AML-193 (cell line): ENCODE measurements at places on chromosomes 5 and 9.

- no peak for DNase-seq
Observed at GRCh38 chr5:77697692-77698091, 59.2 kb upstream of the OTP start.

DNA sequence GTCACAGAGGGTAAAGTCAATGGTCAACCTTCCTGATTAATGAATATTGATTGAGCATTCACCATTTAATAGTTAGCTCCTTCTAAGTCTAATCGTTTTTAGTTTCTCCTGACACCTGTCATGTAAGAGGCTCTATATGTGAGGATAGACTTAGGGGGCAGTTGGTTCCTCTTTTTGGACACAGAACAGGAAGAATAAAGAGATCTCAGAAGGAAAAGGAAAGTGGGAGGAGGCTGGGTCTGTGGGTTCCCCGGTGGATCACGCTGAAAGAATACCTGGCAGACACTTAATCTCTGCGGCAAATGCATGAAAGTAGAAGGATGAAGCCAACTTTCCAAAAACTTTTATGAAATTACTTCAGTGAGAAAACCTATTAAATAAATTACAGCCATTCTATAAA lies 98.4 kb downstream of the PDE4D start:
- DNase-seq: no peak

- DNase-seq: no peak
Observed at GRCh38 chr5:62168506-62169281, 137.3 kb upstream of the KIF2A start.

GRCh38 chr5:4007001-4007400 lies 411.4 kb downstream of the IRX1 start:
- DNase-seq: no peak

DNA sequence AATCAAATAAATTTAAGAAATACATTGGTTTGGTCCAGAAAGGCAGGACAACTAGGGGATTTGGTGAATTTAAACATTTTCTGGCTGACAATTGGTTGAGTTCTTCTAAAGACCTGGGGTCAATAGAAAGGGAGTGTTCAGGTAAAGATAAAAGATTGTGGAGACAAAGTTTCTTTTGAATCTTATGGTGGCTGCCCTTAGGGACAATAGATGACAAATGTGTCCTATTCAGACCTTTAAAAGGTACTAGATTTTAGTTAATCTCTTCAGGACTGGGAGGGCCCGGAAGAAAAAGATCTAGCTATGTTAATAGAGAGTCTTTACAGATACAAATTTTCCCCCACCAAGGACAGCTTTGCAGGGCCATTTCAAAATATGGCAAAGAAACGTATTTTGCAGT lies 35.9 kb downstream of the PLEKHG4B start:
- no peak for DNase-seq

DNA sequence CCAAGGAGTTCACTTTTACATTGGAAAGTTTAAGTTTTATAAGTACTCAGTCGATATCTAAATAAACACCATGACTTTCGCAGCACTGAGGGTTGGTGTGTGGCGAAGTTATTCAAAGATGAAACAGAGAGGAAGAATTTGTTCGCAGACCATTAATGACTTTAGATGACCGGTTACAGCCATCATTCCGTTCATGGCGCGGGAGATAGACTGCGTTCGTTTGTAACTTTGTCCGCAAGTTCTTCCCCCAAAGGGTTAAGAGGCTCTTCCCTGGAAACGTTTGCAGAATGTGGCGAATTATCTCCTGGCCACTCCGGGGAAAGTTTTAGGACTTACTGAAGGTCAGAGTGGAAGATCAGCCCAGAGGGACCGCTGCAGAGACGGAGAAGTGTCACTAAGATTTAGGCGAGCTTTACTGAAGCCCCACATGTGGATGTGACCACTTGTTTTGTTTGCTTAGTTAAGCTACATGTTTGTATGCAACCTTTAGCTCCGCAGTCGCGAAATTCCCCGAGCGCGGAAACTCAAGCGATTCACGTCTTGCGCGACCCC lies 2.2 kb upstream of the FOXD1 start:
- DNase-seq: no peak

GRCh38 chr5:30765227-30765626 lies 428.3 kb upstream of the CDH6 start:
- DNase-seq: no peak

- DNase-seq: no peak
Observed at GRCh38 chr5:96610747-96611146, 51.4 kb upstream of the CAST start.

- DNase-seq: no peak
Observed at GRCh38 chr5:80343067-80343466, 23.3 kb downstream of the SPZ1 start.

DNA sequence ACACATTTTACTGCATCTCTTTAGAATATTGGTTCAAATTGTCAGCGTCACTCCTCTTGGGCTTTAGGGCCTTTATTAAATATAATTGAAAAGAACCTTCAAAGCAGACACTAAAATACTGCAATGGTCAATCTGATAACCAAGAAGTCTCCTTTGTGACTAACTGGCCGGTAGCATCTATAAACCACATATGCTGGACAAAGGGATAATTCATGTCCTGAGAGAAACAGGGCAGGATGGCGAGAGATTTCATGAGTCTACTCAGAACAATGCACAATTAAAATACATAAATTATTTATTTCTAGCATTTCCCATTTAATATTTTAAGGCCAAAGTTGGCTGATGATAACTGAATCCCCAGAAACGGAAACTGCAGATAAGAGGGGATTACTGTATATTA lies 1083.4 kb upstream of the CDH18 start:
- no peak for DNase-seq

DNA sequence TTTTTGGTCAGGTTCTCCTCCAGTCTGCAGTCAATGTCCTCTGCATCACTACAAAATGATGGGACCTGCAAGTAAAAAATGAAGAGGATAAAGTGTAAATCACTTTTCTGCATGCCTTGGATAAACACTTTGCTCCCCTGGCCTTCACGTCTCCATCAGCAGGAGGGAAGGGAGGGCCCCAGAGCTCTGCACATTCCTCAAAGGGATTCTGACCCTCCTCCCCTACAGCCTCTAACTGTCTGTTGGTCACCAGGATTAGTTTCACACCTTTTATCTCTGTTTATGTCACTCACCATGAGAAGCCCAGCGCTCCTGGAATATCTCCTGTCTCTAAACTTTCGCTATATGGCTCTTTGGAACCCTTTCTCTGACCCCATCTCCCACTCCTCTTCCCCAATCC lies 103.3 kb downstream of the SVEP1 start:
- DNase-seq: no peak

DNA sequence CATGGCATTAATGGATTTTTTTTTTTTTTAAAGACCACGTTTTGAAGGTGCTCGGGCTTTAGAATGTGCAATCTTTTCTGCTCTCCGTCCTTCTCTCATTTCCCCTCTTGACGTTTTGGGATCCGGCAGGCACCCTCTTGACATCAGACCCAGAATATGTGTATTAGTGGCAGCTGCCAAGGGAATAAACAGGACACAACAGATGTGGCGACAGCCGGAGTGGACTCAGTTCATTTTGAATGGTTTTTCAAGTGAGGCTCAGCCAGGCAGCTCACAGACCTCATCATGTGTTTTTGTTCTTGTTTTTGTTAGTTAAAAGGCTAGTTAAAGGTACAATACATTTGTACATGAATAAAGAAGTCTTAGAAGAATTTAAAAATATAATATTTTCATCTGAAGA lies 365.0 kb upstream of the SEMA6A start:
- no peak for DNase-seq

DNA sequence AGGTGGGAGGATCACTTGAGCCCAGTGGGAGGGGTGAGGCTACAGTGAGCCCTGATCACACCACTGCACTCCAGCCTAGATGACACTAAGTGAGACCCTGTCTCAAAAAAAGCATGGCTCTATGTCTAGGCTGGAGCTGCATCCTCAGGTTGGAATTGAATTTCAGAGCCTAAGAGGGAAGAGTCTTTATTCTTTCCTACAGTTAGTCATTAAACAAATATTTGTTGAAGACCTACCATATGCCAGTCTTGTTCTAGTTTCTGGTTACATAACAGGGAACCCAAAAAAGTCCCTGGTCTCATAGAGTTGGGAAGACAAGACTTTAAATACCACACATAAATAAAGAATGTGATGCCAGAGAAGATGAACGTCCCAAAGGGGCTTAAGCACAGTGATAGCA lies 6.9 kb upstream of the GRPEL2 start:
- DNase-seq: no peak

DNA sequence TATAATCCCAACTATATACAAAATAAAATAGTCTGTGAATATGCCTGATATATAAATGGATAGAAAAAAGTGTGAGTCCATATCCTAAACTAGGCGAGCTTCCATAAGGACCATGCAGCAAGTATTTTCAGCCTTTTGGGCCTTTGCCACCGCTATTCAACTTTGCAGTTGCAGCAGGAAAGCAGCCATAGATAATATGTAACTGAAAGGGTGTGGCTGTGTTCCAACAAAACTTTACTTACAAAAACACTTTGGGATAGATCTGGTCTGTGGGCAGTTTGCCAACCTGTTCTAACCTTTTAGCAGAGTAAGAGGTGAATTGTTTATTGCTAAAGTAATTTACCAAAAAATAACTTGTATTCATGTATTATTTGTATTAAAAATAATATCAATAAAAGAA lies 127.8 kb upstream of the GPR151 start:
- DNase-seq: no peak
